ENCODE measurements at places on chromosomes 11 and 22.

- DNase-seq = peak; percentile 27
Observed at GRCh38 chr11:20162824-20163782, 2.8 kb upstream of the DBX1 start.

GRCh38 chr22:36870250-36870649, 9.4 kb downstream of the NCF4 start:
- peak; percentile 91 for DNase-seq

GRCh38 chr11:121237686-121238658, 54.6 kb upstream of the SC5D start:
- DNase-seq = peak; percentile 58

DNA sequence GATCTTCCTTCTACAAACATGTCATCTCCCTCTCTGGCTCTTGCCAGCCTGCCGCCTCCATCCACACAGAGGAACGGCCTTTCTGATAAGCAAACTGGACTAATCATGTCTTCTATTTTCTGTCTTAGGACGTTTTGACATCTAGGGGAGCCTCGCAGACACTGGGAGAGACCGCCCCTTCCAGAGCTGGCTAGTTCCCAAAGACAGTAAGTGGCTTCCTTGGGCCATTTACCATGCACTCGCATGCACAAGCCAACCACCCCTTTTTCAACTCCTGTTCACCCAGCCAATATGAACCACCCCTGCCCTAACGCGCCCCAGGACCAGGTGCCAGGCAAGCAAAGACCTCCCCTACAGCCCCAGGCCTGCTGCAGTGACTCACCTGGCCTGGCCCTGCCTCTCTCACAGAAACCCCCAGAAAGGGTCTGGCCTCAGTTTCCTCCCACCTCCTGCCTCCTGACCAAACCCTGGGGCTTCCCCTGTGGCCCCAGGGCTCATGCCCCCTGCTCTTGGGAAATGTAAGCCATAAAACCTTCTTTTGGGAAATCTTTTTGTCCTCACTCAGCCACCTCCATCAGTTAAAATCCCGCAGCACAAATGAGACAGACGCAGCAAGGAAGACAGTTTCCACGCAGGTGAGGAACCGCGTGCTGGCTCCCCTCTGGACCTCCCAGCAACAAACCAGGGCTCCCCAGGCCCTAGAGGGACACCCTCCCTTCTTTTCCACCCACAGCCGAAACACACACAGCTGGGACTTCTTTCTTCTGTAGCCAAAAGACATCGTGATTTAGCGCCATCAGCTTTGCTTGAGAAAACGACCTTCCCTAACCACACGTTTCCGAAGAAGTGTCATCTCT, 38.5 kb downstream of the SHANK2 start:
- DNase-seq = no peak

DNA sequence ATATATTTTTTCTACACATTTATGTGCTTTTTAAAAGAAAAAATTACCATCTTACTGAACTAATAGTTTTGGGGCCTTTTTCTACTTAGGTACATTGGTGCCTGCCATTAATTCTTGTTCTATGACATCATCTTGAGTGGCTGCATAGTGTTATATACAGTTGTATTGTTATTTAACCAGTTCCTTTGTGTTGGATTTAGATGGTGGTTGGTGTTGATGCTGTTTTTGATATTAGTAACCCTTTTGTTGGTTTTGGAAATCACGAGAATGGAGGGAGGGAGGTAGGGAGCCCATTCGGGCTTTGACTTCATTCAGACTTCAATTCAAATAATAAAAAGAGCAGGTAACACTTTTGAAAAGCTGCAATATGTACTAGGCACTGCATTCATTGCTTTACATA, 15.4 kb upstream of the C11orf96 start:
- DNase-seq = no peak

GRCh38 chr22:20999350-21000206, 2.3 kb downstream of the THAP7 start:
- DNase-seq = no peak

DNA sequence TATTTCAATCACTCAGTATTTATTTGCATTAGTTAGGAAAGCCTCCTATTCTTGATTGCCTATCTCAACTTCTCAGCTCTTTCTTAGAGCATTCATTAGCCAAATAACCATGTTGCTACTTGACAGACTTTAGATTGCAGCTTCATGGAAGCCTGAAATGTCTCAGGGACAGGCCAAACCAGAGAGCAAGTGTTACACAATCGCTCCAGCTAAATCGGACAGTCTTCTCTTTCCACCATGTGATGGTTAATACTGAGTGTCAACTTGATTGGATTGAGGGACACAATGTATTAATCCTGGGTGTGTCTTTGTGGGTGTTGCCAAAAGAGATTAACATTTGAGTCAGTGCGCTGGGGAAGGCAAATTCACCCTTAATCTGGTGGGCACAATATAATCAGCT, 106.5 kb upstream of the DRD2 start:
- no peak for DNase-seq

GRCh38 chr22:47188261-47189055, 426.0 kb downstream of the TBC1D22A start:
- no peak for DNase-seq

- peak; percentile 96 for DNase-seq
Observed at GRCh38 chr22:50148991-50149721, 21.4 kb upstream of the PANX2 start.

- DNase-seq = no peak
Observed at GRCh38 chr22:16960220-16960883, 47.7 kb downstream of the GAB4 start.

DNA sequence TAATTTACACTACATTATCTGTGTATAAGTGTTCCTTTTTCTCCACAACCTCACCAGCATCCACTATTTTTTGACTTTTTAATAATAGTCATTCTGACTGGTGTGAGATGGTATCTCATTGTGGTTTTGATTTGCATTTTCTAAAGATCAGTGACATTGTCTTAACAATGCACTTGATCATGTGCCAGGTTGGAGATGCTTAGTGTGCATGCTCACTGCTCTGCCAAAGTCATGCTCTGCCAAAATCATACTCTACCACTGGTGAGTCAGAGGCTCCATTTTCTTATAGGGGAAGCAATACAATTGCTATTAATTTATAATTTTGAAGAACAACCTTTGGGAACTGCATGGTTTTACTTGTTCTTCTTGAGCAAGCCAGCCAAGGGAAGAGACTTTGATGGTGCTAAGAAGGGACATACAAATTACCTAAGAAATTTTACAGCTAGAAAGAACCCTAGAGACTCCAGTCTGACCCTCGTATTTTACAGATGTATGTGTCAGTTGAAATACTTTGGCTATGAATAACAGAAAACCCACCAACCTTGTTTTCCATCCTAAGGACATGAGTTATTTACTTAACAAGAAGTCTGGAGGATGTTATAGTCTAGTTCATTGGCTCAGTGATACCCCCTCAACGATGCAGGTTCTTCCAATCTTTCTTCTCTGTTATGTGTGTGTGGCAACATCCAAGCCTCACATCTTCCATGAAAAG, 368.9 kb downstream of the DDX10 start:
- DNase-seq = peak; percentile 86

- no peak for DNase-seq
Observed at GRCh38 chr11:122690801-122691548, 35.5 kb downstream of the UBASH3B start.

- DNase-seq = no peak
Observed at GRCh38 chr11:62889126-62889483, 8.4 kb downstream of the SLC3A2 start.

DNA sequence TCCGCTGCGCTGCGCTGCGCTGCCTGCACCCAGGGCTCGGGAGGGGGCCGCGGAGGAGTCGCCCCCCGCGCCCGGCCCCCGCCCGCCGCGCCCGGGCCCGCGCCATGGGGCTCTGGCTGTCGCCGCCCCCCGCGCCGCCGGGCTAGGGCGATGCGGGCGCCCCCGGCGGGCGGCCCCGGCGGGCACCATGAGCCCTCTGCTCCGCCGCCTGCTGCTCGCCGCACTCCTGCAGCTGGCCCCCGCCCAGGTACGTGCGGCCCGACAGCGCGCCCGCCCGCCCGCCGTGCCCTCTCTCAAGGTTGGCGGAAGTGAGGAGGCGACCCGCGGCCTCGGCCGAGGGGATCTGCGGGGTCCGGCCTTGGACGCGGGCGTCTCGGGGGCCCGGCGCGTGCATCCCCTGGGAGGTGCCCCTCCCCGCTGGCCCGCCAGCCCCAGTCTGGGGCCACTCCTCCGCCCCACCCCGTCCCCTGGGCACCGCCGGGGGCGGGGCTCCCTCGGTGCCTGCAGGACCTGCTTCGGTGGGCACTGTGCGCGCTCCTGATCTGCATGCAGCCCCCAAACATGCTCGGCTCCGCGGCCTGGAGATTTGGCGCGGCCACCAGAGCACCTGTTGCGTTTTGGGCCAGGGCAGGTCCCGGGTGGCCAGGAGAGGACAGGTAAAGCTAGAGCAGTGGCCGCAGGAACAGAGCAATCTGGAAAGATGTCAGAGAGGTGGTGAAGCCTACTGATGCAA, 429 bp downstream of the VEGFB start:
- no peak for DNase-seq

GRCh38 chr11:36130401-36130800, 158.8 kb downstream of the COMMD9 start:
- DNase-seq = peak; percentile 44

DNA sequence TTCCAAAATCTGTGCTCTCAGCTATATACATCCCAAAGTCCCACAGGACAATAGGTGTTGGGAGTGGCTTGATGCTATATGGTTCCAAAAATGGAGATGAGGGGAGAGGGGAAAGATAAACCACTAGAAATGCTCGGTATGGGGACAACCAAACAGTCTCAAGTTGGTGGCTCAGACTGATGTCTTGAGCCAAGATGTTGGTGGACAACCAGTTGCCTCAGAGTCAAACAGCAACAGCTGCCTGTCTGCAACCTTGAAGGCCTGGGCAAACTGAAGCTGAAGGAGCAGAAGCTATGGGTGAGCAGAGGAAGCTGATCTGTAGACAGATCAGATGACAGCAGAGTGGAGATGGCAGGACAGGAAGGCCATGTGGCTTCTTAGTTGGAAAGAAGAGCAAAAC, 4.0 kb downstream of the RRP8 start:
- DNase-seq = no peak

- no peak for DNase-seq
Observed at GRCh38 chr11:130706572-130706971, 209.7 kb downstream of the SNX19 start.
